Amniotic stem cell (primary cell): ENCODE measurements at places on chromosomes 2 and 18.

DNA sequence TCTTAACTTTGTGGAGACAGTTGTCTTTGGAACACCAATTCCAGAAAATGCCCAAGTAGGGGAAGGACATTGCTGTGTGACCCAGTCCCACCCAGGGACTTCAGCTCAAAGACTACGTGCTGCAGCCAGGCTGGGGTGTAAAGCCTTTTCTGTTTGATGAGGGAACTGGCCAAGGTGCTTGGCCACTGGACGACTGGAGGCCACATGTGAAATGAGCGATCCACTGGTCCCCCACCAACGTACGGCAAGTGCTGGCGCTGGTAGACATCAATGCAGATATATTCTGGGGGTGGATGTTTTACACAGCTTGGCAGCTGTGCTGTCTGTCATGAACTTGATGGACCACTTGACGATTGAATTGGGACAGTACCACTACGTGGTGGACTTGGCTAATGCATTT is 582.5 kb upstream of the HNMT start:
- no peak for DNase-seq

DNA sequence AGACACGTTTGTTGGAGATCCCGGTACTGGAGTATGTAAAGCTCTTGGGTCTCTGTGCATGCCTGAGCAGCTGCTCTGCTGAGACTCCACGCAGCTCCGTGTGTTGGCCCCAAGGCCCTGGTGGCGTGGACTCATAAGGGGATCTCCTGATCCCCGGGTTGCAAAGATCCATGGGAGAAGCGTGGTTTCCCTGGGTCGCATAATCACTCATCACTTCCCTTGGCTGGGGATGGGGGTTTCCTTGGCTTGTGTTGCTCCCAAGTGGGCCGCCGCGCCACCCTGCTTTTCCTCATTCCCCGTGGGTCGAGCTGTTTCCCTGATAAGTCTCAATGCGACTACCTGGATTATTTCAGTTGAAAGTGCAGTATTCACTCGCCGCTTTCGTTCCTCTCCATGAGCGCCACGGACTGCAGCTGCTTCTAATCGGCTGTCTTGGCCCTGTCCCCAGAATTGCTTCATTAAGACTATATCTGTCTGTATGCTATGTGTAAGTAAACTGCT is 76.0 kb downstream of the EPC2 start:
- no peak for DNase-seq

DNA sequence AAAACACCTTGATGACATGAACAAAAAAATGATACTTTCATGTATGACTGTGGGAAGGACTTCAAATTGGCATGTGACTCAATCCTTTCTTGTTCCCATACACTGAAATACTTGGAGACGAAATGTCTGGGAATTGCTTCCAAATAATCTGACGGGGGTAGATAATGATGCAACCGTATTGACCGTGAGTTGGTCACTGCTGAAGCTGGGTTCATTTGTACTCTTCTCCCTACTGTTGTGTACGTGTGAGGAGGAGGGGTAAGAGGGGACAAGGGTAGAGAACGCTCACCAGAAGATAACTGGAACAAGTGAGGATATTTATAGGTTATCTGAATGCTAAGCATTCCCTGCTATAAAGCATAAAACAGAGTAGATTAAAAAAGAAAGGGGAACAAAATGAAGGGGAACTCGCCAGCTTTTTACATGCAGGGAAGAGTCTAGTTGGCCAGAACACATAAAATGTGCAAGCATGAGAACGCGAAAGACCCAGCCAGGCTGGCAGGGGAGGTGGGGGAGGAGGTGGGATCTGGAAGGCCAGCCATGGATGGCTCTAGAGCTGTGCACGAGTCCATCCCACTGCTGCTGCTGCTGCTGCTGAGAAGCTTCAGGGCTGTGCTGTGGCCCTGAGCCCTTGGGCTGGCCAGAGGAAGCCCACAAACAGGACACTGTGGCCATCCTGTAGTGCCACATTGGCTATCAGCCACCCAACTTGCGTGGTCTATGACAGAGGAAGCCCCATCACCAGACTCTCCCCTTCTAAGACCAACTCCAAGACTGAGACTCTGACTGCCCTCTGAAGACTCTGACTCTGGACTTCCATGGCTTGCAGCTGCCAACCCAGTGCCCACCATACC is 15.2 kb upstream of the CETN1 start:
- no peak for DNase-seq

GRCh38 chr2:28447086-28447485 is 48.8 kb upstream of the PLB1 start:
- no peak for DNase-seq

DNA sequence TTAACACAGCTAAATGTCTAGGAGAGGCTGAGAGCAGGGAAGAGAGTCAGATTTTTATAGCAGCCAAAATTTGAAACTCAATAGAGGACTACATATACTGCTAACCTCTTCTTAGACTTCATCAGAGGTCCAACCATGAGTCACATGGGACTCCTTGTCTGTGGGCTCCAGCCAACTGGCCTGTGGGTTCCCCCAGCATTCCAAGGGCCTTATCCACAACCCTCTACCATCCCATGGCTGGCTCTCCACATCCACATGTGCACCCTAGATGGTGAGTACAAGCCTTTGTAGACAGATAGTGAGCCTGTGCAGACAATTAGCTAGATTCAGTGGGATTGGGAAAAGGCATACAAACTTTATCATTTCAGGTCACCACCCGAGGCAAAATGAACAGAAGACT is 901.9 kb upstream of the ZEB2 start:
- no peak for DNase-seq

- DNase-seq = no peak
Measured at GRCh38 chr2:120382541-120383144, 36.7 kb downstream of the INHBB start.

- DNase-seq = no peak
Measured at GRCh38 chr18:10913919-10914318, 235.4 kb downstream of the PIEZO2 start.

DNA sequence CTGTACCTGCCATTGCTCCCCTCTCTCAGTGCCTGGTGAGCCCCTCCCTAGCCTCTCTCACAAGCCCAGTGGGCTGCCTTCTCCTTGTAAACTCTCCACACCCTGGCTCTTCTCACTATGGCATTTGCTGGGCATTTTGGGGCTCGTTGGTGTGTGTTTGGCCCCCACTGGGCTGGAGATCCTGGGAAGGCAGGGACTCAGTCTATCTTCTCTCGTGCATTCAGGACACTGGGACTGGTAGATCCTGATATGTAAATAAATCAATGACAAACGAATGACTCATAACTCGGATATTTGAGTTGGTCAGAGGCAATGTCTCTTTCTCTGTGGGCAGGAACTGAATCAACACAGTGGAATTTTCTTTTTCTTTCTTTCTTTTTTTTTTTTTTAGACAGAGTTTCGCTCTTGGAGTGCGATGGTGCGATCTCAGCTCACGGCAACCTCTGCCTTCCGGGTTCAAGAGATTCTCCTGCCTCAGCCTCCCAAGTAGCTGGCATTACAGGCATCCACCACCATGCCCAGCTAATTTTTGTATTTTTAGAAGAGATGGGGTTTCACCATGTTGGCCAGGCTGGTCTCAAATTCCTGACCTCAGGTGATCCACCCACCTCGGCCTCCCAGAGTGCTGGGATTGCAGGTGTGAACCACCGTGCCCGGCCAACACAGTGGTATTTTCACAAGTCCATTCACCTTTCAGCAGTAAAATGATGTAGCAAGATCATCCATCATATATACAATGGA is 144.6 kb upstream of the SPRED2 start:
- peak; percentile 75 for DNase-seq

- no peak for DNase-seq
Measured at GRCh38 chr2:12465631-12466135, 251.1 kb upstream of the TRIB2 start.

GRCh38 chr18:48923746-48924629 is 26.8 kb downstream of the SMAD7 start:
- DNase-seq = no peak

- no peak for DNase-seq
Measured at GRCh38 chr18:35491700-35492077, 6.1 kb downstream of the INO80C start.

DNA sequence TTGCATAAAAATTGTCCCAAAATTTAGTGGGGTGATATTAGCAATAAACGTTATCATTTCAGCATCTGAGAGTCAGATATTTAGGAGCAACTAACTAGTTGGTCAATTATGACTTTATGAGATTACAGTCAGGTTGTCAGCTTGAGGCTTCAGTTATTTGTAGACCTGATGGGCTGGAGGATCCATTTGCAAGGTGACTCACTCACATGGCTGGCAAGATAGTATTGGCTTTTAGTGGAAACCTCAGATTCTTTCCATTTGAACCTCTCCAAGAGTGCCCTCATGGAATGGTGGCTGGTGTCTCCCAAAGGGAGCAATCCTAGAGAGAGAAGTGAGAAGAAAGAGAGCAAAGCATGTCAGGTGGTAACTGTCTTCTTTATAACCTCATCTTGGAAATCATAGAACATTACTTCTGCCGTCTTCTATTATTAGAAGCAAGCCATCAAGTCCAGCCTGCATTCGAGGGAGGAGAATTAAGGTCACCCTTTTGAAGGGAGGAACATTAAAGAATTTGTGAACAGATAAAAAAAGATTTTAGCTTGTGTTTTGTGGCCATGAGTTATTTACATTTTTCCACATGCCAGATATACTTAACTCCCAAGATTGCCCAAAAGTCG is 92.5 kb downstream of the HAUS1 start:
- DNase-seq = no peak

- no peak for DNase-seq
Measured at GRCh38 chr2:107511970-107512789, 314.5 kb upstream of the RGPD4 start.

DNA sequence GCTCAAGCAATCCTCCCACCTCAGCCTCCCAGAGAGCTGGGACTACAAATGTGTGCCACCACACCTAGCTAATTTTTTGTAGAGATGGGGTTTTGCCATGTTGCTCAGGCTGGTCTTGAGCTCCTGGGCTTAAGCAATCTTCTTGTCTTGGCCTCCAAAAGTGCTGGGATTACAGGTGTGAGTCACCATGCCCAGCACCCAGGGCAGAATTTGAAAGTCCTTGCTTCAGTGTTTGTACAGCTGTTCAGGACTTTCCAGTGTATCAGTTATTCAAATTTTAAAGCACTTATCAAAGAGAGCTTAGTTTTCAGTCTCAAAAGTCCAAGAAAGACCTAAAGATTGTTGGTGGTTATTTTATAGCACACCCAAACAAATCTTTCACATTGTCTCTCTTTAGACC is 43.6 kb upstream of the VPS54 start:
- peak; percentile 24 for DNase-seq

- DNase-seq = no peak
Measured at GRCh38 chr18:44539926-44540325, 140.8 kb upstream of the SETBP1 start.

- DNase-seq = no peak
Measured at GRCh38 chr2:197261808-197262226, 48.8 kb downstream of the ANKRD44 start.

- no peak for DNase-seq
Measured at GRCh38 chr2:23843051-23843976, 83.6 kb downstream of the ATAD2B start.

GRCh38 chr2:486371-486770 is 190.8 kb downstream of the TMEM18 start:
- DNase-seq = no peak

GRCh38 chr18:74597034-74597661 is 522 bp upstream of the ZNF407 start:
- peak; percentile 45 for DNase-seq
